ENCODE measurements at places on chromosomes 11 and 22.

DNA sequence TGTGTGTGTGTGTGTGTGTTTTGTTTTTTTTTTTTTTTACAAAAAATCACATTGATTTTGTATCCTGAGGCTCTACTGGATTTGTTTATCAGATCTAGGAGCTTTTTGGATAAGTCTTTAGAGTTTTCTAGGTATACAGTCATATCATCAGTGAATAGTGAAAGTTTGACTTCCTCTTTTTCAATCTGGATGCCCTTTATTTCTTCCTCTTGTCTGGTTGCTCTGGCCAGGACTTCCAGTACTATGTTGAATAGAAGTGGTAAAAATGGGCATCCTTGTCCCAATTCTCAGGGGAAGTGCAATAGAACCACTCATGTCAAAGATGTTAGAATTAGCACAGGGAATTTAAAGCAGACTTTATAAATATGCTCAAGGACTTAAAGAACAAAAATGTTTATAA, 32.6 kb upstream of the PRDM11 start:
- DNase-seq: no peak

DNA sequence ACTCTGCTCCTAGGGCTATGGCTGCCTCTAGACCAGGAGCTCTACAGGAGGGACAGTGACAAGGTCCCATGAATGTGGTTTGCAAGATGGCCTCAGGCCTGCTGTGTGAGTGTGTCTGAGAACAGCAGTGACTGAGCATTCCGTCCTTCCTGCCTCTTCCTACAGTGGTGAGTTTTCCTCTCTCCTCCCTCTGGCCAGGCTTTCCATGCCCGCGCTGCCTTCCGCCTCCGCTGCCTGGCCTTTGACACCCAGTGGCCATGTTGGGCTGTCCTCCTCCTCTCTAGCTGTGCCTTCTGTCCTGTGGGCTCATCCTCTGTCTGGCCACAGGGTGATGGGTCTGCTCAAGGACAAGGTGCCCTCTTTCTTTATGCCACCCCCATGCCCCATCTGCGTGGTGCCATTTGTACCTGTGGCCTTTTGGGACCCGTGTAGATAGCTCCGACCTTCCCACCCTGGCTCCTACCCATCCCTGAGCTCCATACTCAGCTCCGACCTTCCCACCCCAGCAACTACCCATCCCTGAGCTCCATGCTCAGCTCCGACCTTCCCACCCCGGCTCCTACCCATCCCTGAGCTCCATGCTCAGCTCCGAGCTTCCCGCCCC, 970.4 kb downstream of the BRD1 start:
- DNase-seq: no peak

GRCh38 chr11:10410844-10411200, 44.2 kb upstream of the AMPD3 start:
- DNase-seq: no peak

DNA sequence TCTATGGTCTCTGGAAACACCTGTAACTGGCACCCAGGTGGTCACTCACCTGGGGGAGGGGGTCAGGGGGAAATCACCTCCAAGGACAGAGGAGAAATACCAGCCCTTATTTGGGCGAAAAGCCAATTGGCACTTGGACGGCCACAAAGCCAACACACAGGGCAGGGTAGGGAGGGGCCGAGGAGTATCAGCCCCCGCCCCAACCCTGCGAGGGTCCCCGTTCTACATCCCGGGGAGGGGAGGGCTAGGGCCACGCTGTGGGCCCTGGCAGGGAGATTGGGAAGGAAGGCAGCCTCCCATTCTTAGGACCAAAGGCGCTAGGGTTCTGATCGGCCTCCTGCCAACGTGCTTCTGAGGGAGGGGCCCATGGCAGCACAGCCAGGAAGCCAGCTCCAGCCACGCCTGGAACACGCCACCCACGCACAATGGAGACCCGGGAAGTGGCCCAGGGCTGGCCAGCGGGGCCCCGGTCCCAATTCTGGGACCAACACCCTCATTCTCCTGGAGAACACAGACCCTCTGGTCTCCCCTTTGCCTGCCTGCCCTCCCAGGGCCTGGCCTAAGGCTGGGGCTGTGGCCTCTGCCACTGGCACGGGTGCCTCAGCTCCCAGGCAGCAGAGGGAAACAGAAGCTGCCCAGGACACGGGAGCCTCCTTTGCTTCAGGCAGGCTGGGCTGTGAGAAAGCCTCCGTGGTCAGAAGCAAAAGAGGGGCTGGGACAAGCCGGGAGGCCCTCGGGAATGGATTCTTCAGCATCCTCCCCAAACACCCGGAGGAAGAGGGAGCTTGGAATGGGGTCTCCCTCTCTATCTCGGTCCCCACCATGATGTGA, 7.4 kb downstream of the CBX6 start:
- DNase-seq: no peak

DNA sequence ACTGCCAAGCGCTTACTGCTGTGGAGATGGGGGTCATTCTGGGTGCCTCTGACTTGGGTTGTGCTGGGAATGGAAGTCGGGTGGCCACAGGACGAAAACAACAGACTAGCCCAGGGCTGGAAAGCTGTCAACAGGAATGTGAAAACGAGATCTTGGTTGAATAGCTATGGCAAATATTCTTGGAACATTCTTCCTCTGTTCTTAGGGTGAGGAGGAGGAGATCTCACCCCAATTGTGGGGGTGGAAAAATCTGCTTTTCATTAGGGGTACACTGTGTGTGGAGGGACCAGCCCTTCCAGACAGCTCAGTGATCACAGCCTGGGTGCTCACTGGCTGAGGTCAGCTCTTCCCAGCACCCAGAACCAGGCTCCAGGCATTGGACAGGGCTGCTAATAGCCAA, 52.0 kb upstream of the PRSS23 start:
- no peak for DNase-seq

DNA sequence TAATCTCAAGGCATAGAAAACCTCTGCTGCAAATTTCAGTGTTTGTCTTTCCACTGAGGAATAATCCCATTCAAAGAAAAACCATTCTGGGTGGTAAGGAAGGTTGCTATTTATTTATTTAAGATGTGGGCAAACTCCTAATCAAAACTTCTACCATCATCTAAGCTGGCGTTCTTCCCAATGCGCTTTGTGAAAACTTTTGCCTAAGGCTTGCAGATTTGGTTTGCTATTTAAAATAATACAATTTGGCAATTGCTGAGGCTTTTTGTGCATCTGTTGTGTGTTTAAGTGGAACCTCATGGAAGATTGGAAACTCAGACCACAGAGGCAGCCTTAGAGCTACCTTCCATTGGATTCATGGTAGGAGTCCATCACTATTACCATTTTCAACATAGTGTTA, 309.0 kb downstream of the BLID start:
- DNase-seq: no peak

GRCh38 chr11:8739309-8739793, 56.8 kb downstream of the RPL27A start:
- no peak for DNase-seq

DNA sequence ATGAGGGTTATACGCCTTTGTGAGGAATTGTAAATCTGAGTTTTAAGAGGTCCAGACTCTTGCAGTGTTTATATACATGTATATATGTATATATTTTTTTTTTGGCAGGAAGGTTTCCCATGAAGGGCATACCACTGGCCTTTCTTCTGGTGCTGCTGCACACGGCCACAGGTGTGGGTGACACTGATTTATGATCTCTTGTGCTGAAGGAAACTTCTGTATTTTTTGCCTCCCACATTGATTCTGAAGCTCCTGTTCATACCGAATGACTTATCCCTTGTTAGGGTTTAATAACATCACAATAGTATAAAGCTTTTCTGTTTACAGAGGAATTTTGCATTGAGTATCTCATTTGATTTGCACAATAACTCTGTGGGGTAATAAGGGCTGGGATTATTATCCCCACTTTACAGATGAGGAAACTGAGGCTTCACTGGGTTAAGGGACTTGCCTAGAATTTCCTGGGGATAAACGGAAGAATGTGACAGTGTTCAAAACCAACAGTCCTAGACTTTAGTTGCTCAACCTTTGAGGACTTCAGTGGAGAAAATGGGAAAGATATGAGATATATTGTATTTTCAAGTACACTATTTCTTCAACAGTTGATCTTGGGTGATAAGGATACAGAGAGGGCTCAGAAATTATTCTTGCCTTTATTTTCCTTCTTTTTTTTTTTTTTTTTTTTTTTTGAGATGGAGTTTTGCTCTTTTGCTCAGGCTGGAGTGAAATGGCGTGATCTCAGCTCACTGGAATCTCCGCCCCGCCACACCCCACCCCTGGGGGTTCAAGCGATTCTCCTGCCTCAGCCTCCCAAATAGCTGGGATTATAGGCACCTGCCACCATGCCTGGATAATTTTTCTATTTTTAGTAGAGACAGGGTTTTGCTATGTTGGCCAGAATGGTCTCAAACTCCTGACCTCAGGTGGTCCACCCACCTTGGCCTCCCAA, 70.1 kb downstream of the MICAL2 start:
- no peak for DNase-seq

GRCh38 chr11:30717009-30717408, 130.9 kb upstream of the MPPED2 start:
- no peak for DNase-seq

DNA sequence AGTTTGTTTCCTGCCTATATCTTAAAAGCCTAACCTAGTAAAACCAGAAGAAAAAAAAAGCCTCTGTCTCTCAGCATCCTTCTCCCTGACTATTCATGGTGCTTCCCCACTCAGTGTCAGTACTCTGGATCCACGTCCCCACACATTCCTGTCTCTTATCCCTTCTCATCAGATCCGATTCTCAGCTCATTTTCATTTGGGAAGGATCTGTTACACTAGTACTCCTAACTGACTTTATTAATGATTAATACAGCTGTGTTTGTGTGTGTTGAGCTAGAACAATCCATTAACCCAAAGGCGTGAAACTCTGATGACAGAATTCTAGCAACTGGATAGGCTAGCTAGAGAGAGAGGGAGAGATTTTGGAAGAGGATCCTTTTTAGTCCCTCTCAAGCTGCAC, 1.5 kb downstream of the PRRG4 start:
- no peak for DNase-seq

DNA sequence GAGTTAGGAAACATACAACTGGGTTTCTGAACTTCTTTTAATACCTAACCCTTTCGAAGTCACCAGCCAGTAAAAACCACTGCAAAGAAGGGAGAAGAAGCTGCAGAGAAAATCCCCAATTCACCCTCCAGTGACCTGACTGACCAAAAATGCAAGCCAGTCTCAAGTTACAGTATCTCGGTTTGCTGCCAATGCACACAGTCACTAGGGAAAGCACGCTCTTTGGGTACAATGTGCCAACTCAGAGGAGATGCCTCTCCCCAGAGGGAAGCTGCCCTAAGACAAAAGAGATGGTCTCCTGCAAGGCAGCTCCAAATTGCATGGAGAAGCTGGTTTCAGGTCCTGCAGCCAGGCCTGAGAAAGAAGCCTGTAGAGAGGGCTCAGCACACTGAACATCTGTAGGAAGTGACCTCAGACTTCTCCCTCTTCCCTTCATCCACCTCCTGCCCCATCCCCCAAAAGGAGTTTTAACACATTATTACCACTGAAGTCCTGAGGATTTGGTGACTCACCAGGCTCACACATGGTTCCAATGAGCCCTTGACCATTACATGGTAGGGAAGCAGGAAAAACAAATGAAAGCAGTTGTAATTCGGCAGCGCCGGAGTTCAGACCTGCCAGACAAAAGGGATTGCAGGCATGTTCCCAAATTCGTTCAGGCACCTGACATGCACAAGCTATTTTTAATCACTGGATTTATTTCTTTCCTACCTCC, 90.1 kb downstream of the ETS1 start:
- DNase-seq: peak; percentile 58

DNA sequence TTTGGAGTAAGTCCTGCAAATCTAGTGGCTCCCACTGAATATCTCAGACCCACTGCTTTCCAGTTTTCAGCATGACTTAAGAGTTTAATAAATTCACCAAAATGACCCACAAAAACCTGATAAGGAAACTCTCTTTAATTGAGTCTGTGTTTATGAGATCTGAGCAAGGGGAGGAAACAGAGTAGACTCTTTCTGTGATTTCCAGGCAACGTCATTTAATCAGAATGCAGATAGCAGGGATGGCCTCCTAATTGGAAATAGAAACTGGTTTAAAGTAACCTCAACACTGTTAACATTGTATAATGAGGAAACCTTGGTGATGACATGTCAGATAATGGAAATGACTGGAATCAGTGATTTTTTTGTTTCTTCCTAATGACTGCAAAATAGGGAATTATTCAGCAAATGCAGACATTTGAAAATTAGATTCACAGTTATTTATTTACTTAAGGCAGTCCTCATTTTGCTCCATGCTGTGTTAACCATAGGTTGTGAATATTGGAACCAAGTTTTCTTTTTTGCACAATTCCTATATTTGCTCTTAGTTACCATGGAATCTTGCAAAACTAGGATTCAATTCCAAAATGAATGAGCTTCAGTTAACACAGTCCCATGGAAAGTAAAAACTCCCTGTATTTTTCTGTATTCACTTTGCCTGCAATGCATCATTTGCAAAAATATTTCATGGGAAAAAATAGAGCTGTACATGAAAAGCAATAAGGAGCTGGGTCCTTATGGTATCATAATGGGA, 1324.5 kb downstream of the LRRC4C start:
- no peak for DNase-seq

DNA sequence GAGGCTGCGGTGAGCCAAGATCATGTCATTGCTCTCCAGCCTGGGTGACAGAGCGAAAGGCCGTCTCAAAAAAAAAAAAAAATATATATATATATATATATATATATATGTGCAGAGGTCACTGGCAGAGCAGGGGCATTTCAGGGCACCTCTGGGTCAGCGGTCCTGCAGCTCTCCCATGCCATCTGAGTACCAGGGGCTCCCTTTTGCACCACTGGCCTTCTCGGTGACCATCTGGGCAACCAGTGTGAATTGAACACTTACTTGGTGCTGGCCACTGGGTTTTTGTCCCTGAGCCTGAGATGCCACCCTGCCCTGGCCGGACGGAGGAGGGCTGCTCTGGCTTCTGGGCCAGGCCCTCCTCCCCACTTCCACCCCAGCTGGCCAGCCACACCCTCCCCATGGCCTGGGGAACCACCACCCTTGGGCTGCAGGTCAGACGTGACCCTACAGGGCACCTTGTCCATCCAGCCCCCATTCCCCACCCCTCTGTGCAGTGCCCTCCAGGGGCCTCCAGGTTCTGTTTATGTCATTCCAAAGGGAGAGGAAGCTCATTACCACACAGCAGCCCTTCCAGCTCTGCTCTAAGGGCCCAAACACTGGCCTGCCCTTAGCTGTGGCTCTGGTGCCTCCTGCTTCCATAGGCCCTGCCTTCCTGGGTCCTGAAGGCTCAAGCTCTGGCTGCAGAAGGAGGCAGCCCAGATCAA, 10.3 kb downstream of the MAPK8IP1 start:
- DNase-seq: no peak

DNA sequence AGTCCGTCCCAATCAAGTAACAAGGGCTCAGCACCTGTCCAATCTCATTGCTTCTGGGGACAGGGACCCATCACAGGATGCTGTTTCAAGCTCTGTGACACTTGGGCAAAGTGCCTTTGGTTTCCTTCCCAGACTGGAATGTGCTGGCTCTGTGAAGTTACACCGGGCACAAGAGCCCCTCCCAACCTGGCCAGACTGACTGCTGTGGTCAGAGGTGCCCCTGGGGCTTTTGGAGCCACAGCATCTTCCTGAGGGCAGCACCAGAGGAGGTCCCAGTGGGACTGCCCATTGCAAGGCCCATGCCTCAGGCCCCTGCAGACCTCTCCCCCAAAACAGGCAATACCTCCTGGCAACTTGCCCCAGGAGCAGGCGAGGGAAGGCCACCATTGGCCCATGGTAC, 155.2 kb upstream of the GRK3 start:
- no peak for DNase-seq
